ENCODE measurements at places on chromosomes 1 and 21.
A peak's percentile ranks its signal among the peaks of the same experiment; 100 is the strongest.

- DNase-seq = peak; percentile 44
Observed at GRCh38 chr21:14889080-14889810, 175.6 kb downstream of the NRIP1 start.

DNA sequence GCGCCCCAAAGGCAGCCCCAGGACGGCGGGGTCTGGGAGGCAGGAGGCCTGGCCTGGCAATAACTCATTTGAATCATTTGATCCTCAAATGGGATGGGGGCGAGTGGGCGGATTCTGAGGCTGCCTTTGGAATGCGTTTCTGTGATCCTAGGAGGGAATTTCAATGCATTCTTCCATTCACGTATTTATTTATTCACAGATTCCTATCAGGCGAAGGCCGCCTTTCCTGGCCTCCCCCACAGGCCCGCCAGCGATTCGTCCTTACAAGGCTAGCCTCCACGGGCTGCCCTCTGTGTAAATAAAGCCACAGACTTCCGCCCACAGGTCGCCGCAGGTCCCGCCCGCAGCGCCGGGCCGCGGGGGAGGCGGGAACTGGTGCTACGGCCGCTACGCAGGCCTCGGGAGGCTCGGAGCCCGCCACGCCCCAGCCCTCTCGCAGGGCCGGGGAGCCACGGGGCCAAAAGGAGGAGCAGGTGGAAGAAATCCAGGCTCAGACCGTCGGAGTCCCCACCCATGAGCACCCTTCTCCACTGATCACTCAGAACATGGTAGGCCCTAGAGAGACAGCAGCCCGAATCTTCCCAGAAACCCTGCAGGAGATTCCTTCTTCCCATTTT, 31.3 kb upstream of the JUN start:
- peak; percentile 83 for DNase-seq

DNA sequence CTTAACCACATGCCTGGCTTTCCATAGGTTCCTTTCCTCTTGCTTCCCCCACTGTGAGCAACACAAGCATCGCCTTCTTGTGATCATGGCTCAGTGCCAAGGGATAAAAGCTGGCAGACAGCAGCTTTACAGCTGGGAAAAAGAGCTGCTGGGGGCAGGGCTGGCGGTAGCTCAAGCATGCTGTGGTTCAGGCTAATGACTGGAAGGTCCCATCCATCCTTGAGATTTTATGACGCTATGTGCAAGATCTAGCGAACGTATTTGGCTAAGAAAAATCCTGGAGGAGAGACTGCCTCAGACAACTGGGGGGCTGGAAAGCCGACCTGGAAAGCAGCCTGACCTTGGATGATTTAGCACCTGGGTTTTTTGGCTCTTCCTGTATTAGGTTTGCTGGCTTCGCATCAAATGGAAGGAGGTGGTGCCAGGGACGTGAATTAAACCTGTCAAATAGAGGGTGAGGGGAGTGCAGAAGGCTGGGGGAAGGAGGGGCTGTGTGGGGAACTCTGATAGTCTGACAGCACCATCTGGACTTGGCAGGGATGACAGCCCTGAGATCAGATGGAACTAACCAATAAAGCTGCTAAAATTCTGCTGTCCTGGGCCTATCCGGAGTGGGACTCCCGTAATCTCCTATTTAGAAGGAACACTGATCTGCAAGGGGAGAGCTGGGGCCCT, 34.8 kb downstream of the ZMYND12 start:
- DNase-seq = peak; percentile 66

DNA sequence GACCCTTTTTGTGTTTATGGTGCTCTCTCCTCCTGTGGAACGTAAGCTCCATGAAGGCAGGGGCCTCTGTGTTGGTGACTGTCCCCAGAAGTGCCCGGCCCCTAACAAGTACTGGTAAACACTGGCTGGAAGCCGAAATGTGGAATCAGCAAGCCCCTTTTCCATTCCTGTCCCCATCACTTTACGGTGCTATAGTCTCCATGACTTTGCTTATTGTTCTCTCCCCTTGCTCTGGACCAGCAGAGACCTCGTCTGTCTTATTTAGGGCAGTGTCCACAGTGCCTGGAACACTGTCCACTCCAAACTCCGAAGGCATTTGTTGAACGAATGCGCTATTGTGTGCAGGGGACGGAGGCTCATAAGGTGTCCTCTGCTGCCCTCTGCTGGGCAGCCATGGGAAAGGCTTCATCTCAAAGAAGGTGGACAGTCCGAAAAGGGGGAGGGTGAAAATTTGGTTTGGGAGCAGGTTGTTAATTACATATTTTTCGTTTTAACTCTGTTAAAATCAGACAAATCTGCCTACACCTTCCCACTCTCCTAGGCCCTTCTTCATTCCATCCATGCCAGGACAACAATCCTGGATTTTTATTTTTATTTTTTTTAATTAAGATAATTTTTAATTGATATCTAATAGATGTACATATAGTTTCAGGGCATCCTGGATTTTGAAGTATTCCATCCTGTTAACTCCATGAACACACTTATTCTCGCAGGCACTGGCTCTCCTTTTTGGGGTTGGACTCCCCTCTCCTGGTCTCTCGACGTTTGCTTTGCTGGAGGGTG, 115.6 kb downstream of the PGBD5 start:
- peak; percentile 81 for DNase-seq

- DNase-seq = no peak
Observed at GRCh38 chr1:76824106-76824505, 43.2 kb upstream of the ST6GALNAC5 start.
